Retinal pigment epithelial cell (primary cell): ENCODE measurements at places on chromosomes 2 and 18.

DNA sequence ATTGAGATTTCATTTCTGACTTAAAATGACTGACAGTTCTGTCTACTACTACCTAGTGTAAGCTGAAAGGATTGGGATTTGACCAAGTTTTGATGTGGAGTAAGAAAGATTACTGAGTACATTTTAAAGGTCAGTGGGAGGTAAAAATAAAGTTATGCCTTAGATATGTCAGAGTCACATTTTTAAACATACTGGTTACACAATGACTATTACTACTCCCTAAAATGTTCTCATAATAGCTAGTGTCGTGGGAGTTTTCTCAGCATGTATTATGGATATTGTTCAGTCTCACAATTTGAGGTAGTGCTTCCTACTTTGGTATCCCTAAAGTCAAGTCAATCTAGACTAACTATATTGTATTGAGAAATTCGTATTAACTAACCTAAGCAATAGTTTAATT lies 1092.5 kb downstream of the LRP1B start:
- DNase-seq: no peak

DNA sequence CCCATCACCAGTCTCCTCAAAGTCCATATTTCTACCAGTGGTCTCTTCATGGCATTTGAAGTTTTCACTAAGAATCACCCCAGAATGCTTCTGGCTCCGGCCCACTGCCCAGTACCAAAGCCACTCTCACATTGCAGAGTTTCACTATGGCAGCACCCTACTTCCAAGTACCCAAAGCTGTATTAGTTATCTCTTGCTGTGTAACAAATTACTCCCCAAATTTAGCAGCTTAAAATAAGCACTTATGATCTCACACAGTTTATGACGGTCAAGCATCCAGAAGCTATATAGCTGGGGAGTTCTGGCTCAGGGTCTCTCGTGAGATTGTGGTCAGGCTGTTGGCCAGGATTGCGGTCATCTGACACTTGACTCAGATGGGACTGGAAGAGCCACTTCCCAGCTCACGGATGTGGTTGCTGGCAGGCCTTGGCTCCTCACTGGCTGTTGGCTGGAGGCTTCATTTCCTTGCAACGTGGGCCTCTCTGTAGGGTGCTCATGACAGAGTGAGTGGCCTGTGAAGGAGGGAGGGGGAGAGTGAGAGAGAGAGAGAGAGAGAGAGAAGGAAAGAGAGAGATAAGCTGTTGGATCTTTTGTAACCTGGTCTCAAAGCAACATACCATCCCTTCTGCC lies 189.5 kb downstream of the CTIF start:
- DNase-seq: peak; percentile 32

GRCh38 chr18:62404881-62405280 lies 79.8 kb downstream of the TNFRSF11A start:
- DNase-seq: no peak

- DNase-seq: no peak
Observed at GRCh38 chr2:135208016-135208415, 155.9 kb downstream of the RAB3GAP1 start.

GRCh38 chr2:203934041-203934492 lies 2.5 kb upstream of the ICOS start:
- no peak for DNase-seq

GRCh38 chr2:225037415-225038230 lies 4.6 kb downstream of the DOCK10 start:
- no peak for DNase-seq

GRCh38 chr2:241009601-241010530 lies 11.4 kb downstream of the SNED1 start:
- no peak for DNase-seq

DNA sequence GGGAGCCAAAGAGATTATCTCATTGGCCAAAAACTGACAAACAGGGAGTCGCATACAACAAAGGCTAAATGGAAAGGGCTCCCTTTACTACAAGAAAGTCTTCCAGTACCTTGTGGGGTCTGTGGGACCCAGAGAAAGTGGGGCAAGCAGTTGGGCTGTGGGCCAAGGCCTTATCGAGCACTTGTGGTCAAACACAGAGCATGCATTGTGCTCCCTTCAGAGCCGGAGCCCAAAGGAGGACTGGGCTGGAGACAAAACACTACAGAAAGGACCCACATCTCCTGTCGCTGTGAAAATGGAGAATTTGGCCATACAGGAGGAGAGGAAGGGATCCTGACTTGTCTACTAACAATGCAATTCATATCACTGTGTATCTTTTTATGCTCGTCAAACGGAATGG lies 37.1 kb upstream of the SLC1A4 start:
- no peak for DNase-seq

DNA sequence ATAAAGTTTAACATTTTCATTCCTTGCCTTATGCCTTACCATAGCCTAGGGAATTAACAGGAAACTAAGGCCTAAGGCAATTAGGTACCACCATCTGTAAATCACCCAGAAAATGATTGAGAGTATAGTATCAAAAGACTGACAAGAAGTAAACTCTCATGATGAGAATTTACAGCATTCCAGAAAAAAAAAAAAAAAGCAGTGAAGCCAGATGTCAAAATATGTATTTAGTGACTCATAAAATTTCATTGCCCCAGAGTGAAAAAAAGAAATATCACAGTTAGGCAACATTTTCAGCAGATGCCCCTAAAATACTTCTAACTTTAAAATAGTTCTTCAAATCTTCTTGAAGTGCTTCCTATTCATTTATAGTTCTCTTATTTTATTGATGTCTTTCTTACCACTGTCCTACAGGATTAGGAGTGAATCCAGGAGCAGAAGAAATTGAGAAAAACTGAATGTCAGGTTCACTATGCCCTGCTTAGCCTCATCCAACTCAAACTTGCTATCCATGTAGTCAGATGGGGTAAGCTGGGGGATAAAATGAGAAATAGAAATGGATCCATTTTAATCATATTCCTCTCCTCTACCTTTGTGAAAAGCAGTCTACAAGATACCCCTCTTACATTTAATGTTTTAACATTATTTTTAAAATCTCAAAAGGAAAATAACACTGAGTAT lies 57.3 kb upstream of the TANK start:
- no peak for DNase-seq

DNA sequence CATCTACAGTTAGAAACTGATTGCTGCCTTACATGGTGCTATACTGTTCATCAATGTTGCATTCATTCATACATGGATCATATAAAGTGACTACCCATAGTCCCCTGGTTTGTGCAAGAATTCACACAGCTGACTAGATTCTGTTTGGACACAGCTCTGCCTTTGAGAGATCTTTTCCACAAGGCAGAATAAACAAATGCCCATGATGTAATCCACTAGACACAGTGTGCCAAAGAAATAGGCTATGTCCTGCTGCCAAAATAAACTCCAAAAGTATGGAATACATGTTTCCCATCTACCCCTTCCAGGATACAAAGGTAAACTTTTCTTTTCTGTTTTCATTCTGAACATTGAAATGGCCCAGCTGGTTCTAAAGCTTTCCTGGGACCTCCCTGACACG lies 269.4 kb upstream of the CHAC2 start:
- DNase-seq: no peak

- no peak for DNase-seq
Observed at GRCh38 chr2:158015428-158016076, 86.1 kb upstream of the UPP2 start.

GRCh38 chr2:240595381-240596079 lies 9.0 kb downstream of the CAPN10 start:
- no peak for DNase-seq

- no peak for DNase-seq
Observed at GRCh38 chr2:1709946-1710560, 34.3 kb downstream of the PXDN start.

GRCh38 chr2:55843096-55843993 lies 80.2 kb downstream of the EFEMP1 start:
- DNase-seq: no peak

GRCh38 chr2:109174214-109174613 lies 45.2 kb downstream of the SH3RF3 start:
- no peak for DNase-seq

GRCh38 chr2:237361194-237362004 lies 52.6 kb downstream of the COL6A3 start:
- DNase-seq: no peak
